ENCODE measurements at places on chromosomes 7 and 10. TPM values are rescaled to one million over a fixed set of nuclear protein-coding genes. Genes with fewer than 3 reads are reported as not detected.
A peak's percentile ranks its signal among the peaks of the same experiment; 100 is the strongest.

DNA sequence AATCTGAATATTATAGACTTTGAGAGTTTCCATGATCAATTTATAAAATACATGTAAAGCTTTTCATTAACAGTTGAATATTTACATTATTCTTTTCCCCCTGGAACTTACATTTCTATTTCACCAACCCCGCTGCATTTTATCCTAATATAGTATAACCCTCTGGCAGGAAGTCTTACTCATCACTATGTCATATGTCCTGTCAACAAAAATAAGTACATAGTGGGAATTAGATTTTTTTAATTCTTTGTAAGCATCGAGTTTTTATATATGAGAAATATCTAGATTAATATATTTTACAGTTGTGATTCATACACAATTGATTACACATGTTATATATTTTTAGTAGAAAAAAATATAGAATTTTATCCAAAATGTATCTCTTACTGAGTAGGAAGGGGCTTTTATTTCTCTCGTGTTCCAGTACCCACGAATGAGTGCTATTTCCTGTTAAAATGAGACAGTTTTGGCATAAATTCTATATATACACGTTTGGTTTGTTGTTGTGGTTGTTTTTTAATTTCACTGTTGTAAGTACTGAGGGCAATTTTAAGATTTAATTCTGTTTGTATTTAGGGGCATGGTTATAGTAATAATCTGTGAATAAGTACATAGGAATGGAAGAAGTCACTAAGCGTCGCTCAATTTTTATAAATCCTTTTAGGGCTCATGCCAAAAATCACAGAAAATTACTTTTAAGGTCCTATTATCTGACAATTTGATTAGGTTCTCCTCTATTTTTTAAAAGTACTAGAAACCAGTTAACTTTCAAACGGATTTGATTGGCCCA is 87.1 kb downstream of the HECW1 start:
- DNase-seq = no peak

- DNase-seq = no peak
Measured at GRCh38 chr10:75910032-75910431, 478.6 kb downstream of the LRMDA start.

DNA sequence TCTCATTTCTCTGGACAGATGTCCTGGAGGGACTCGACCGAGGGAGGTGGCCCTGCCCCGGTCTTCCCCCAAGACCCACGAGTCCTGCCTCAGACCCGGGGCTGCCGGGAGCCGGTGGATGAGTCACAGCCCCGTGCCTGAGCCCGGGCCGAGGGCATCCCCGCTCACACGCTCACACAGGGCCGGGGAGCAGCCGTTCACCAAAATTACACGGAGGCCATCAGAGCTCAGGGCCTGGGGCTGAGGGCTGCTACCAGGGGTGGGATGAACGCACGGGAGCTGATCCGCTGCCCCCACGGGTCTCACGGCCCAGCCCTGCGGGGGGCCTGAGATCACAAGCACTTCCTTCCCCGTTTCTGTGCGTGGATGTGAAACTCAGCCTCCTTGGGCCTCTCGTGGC is 17.5 kb downstream of the FAM20C start:
- DNase-seq = no peak

GRCh38 chr10:7186387-7187018 is 224.3 kb downstream of the SFMBT2 start:
- no peak for DNase-seq

DNA sequence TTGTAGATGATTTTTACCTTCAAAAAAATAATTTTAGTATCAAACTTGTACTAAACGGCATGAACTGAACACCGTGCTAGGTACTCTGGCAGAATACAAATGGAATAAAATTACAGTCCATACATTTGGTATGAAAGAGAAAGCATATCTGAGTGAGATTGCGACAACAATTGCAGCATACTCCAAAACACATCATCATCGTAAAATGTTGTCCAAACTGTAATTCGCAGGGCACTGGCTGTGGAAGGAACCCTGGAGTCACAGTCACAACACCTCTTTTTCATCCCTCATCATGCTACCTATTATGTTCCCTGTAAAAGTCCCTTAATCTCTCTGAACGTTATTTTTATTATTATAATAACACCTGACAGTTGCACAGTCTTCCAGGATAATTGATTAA is 13.5 kb downstream of the CREM start:
- no peak for DNase-seq

DNA sequence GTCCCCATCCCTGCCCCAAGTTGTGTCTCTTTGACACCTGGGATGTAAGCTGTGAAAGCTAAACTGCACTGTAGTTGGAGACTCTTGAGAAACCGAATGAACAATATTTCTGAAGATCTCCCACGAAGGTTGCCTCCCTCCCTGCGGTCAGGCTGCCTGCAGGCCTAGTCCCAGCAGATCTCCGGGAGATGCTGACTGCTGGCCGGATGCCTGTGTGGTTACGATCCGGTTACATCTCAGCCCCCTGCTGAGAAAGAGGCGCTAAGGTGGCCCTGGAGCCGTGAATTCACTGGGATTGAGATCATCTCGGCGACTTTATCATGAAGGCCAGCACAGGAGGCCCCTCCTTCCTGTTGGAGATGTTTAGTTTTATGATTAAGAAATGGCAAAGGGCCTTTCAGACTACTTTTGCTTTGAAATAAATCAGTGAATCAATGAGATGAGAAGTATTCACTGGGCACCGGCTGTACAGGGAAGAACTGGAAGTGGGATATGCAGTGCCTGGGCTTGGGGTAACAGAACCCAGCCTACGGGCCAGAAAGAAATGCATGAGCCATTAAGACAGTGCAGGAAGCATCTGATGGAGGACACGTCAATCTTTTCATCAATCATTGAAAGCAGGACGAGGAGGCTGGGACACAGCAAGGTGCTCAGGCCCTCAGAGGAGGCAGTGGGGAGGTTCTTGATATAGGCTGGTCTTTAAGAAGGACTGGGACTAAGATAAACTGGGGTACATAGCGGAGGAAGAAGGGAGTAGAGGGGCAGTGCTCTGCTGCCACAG is 177.6 kb downstream of the PRKAG2 start:
- no peak for DNase-seq

DNA sequence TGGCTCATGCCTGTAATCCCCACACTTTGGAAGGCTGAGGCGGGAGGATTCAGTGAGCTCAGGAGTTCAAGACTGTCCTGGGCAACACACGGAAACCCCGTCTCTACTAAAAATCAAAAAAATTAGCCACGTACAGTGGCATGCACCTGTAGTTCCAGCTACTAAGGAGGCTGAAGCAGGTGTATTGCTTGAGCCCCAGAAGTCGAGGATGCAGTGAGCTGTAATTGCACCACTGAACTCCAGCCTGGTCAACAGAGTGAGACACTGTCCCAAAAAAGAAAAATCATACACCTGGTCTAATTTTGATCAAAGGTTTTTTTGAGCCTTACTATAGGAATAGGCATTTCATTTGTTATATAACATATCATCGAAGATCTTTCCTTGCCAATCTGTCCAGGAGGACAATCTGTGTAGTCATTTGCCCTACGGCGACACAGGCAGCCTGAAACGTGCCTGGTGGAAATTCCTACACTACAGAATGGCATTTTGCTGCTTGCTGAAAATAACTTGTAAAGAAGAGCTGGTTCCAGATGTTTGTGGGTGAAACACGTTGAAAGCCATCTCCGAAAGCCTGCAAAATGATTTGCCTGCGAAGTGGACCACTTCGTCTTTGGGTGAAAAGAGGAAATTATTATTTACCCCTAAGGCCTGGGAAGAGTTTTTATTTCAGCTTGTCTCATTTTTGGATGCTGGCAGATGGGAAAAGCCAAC is 31.3 kb upstream of the GDI2 start:
- DNase-seq = no peak

GRCh38 chr7:119010635-119011034 is 786.1 kb downstream of the ANKRD7 start:
- DNase-seq = no peak

DNA sequence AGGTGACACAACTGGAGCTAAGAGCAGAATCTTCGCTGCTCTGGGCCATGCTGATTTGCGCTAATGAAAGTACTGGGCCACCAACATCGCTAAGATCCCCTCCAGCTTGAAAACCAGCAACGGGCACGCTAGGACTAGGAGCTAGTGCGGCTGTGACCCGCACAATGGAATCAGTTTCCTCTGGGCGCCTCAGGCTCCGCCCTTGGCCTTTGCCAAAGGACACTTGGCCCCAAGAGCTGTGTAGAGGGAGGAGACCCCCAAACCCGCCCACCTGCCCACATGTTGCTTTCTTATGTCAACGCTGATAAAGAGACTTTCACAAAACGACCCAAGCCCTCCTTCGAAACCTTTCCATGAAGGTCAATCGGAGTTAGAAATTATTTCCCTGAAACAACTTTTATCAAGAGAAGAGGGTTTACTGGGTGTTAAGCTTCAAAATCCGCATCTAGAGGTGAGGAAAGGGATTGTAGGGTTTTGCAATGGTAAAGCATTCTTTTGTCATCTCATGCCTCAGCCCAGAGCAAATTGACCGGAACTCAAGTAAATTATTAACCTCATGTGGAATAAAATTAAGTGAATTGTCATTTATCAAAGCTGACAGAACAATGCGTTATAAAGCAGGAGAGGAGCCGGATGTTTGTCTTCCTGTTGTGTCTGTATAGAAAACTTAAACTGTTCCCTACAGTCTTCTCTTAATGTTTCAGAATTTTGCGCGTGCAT is 9.4 kb downstream of the ABCB5 start:
- DNase-seq = peak; percentile 22

GRCh38 chr10:33333260-33334101 is 986 bp downstream of the NRP1 start:
- no peak for DNase-seq

- DNase-seq = no peak
Measured at GRCh38 chr10:124916098-124916584, 25.8 kb upstream of the ZRANB1 start.

DNA sequence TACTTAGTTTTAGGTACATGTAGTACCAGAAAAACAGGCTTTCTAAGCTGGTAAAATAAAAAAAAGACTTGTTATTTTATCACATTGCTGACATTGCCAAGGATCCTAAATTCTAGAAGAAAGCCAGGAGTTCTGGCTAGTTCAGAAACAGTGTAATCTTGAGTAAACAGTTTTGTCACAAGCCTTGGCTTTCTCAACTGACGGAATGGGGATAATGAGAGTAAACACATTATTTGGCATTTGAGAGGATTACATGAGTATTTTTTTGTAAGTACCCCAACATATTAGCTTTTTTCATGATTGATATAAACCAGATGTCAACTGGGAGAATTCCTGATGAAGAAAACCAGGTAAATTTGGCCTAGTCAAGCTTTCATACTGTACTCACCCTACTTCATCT is 269.8 kb downstream of the SORCS1 start:
- DNase-seq = no peak

GRCh38 chr10:29955329-29955935 is 104.0 kb downstream of the JCAD start:
- DNase-seq = no peak

- DNase-seq = no peak
Measured at GRCh38 chr10:84340187-84340586, 11.8 kb downstream of the CCSER2 start.

GRCh38 chr10:88735661-88736060 is 24.2 kb upstream of the LIPN start:
- no peak for DNase-seq

Gene AQP1
- polyA plus RNA-seq = 251 TPM

Gene EIF4EBP2
- polyA plus RNA-seq = 84.2 TPM

Gene COL17A1
- polyA plus RNA-seq = 0.40 TPM

Gene SPACDR
- 1.3 TPM for polyA plus RNA-seq

Gene CALU
- polyA plus RNA-seq = 184 TPM

Gene PPP1R9A
- polyA plus RNA-seq = 34.2 TPM

Gene TCAF1
- 79.2 TPM for polyA plus RNA-seq

Gene USP54
- 30.0 TPM for polyA plus RNA-seq

Gene MCM10
- polyA plus RNA-seq = 13.5 TPM

Gene HOXA13
- polyA plus RNA-seq = not detected

Gene PCGF5
- 23.3 TPM for polyA plus RNA-seq

Gene ELOVL3
- 3.1 TPM for polyA plus RNA-seq
